ENCODE measurements at places on chromosomes 7 and 10. TPM values are rescaled to one million over a fixed set of nuclear protein-coding genes. Genes with fewer than 3 reads are reported as not detected.

The CPA4 gene
- not detected for total RNA-seq

The VSTM2A gene
- not detected for total RNA-seq

The TUBAL3 gene
- not detected for total RNA-seq

The SLK gene
- total RNA-seq: 27.4 TPM

The ZNF655 gene
- 94.6 TPM for total RNA-seq

The SPACDR gene
- total RNA-seq: 3.3 TPM

The EGFR gene
- not detected for total RNA-seq

The TBX20 gene
- 0.25 TPM for total RNA-seq

The IRF5 gene
- 8.0 TPM for total RNA-seq

The GRID2IP gene
- not detected for total RNA-seq

The MAGI2 gene
- not detected for total RNA-seq

The VPS37D gene
- total RNA-seq: not detected

The GARIN1A gene
- total RNA-seq: 0.95 TPM

The PDZD7 gene
- 0.77 TPM for total RNA-seq

The ODAD2 gene
- not detected for total RNA-seq

The DYDC2 gene
- total RNA-seq: not detected

The MSMB gene
- not detected for total RNA-seq

The HOXA9 gene
- not detected for total RNA-seq

The KAZALD1 gene
- 0.36 TPM for total RNA-seq

The SFTPA1 gene
- total RNA-seq: not detected

The PRR15 gene
- not detected for total RNA-seq

The PRKCQ gene
- 57.3 TPM for total RNA-seq

The IL6 gene
- total RNA-seq: 0.66 TPM

The CPSF4 gene
- total RNA-seq: 72.8 TPM

The GALNT17 gene
- not detected for total RNA-seq

The FAM131B gene
- 0.48 TPM for total RNA-seq

The CDHR3 gene
- 3.6 TPM for total RNA-seq

The VPS41 gene
- total RNA-seq: 57.9 TPM

The CFTR gene
- total RNA-seq: 0.02 TPM

The NPSR1 gene
- total RNA-seq: not detected

The SUN3 gene
- not detected for total RNA-seq

The HTR7 gene
- not detected for total RNA-seq

The TMEM270 gene
- total RNA-seq: not detected

The PALD1 gene
- total RNA-seq: 1.2 TPM

The PAX2 gene
- not detected for total RNA-seq

The RAMP3 gene
- total RNA-seq: not detected

The WEE2 gene
- 0.05 TPM for total RNA-seq

The MGMT gene
- total RNA-seq: 17.9 TPM

The ABCC2 gene
- total RNA-seq: 1.3 TPM

The TFEC gene
- 1.0 TPM for total RNA-seq

The TET1 gene
- 2.3 TPM for total RNA-seq

The CFAP58 gene
- 0.39 TPM for total RNA-seq

The AKR1C8 gene
- 0.23 TPM for total RNA-seq
